HTR-8/SVneo (cell line): ENCODE measurements at places on chromosomes 16 and 17.

DNA sequence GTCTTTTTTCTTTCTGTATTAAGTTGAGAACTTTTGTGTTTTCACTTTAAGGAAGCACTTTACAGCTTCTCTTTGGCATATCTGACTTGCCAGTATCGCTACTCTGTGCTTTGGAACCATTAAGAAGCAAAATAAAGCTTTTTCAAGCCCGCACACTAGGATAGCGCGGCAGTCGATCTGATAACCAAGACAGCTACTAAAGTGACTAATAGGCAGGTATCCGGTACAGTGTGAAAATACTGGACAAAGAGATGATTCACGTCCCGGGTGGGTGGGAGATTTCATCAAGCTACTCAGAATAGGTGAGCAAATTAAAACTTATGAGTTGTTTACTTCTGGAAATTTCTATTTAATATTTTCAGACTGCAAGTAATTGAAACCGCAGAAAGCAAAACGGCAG lies 53.8 kb downstream of the SHISA6 start:
- no peak for DNase-seq

DNA sequence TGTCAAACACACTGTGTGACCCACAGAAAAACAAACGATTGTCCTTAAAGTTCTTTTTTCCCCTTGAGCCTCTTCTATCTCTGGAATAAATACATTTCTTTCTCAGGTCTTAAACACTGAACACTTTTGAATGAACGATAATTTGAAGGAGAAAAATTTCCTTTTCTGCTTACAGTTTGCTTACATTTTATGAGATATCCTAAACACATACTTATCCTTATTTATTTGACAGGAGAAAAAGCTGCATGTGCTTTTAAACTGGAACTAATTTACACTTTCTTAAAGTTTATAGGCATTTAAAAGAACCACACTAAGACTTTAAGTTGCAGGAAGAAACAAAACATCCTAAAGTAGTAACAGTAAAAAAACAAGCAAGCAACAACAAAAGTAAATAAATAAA lies 4.7 kb upstream of the IGF2BP1 start:
- DNase-seq = no peak

DNA sequence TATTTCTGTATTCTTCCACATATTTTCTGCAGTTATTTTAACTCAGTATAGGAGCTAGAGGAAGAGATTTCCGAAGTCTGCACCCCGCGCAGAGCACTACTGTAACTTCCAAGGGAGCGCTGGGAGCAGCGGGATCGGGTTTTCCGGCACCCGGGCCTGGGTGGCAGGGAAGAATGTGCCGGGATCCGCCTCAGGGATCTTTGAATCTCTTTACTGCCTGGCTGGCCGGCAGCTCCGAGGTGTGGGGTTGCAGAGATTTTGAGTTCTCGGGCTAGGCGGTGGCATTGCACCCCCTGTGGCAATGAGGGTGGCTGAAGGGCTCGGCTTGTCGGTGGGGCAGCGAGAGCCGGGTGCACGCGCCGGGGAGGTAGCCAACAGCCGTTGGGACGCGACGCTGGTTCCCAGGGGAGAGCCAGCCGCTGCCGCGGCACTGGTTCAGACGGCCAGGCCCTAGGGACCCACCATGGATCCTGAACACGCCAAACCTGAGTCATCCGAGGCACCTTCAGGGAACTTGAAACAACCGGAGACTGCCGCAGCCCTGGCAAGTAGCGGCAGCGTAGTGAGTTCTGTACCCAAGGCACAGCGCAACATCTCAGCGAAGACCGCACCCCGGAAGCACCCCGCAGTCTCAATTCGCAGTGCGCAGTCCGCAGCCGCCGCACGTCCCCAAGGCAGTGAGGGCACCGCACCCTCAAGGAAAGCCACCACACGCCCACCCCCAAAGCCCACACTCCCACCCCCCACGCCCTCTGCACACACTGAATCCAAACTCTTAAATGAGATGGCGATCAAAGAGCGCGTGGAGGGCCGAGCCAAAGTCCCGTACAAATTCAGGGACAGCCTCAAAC lies at the start of gene CMTM1:
Gene CMTM1 (plus strand): TSS at position 389 of the 851 bp plus-strand sequence. CDS start 75 bp downstream, at position 464.
- DNase-seq = no peak

- peak; percentile 46 for DNase-seq
These were observed 504 bp downstream of the ERBB2 start for GRCh38 chr17:39700148-39700987.

- DNase-seq = no peak
These were observed 696.9 kb downstream of the WWOX start for GRCh38 chr16:78796221-78796866.

DNA sequence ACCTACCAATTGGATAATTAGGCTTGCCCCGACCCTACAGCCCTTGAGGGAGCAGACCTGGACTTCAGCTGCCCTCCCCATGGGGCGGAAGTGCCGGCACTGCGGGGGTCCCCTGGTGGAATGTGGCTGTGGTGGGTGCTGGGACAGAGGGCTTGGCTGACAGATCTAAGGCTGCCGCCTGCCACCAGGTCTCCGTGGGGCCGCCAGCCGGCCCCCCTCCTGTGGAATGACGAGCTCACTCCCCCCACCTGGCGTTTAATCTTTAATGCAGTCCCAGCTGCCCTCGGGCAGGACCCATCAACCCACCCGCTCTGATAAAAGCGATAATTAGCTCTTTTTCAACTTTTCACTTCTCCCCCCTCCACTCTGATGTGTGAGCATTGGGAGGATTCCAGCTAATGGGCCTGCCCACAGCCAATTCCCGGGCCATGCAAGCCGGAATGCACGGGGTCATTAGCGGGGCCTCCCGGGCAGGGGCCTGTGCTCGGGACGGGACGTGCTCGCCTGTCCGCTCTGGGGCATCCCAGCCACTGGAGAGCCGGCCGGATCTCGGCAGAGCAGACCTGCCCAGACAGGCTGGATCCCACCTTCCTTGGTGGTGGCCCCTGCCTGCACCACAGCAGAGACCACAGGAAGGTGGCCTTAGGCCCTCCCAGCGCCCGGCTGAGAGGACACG lies 28.3 kb upstream of the GOSR2 start:
- no peak for DNase-seq

DNA sequence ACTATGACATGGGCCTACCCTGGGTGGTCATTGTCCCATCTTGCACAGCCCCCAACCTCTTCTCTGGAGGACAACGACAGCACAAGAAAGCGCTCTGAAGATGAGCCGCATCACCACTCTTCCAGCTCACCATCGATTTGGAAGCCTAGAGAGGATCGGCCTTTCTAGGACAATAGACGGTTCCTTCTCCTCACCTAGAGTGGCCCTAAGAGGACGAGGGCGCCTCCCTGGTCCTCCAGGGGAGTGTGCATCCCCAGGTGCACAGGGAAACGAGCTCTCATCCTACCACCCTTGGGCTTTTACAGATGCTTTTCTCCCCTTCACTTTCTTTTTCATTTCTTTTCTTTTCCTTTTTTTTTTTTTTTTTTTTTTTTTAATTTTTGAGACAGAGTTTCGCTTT lies 20.3 kb upstream of the SLC52A1 start:
- DNase-seq = no peak

DNA sequence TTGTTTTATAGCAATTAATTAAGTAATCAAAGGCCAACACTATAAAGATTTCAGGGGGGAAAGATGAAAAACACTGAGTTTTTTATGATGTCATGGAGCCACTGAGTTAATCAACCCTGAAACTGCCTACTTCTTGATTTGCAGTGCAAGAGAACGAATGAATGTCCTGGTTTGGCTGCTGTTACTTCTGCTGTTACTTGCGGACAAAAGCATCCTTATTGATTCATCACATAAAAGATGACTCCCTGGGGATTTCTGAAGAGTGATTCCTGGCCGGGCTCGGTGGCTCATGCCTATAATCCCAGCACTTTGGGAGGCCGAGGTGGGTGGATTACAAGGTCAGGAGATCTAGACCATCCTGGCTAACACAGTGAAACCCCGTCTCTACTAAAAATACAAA lies 10.9 kb upstream of the SPNS3 start:
- no peak for DNase-seq

- no peak for DNase-seq
These were observed 78.0 kb upstream of the AMZ2 start for GRCh38 chr17:68169840-68170239.

DNA sequence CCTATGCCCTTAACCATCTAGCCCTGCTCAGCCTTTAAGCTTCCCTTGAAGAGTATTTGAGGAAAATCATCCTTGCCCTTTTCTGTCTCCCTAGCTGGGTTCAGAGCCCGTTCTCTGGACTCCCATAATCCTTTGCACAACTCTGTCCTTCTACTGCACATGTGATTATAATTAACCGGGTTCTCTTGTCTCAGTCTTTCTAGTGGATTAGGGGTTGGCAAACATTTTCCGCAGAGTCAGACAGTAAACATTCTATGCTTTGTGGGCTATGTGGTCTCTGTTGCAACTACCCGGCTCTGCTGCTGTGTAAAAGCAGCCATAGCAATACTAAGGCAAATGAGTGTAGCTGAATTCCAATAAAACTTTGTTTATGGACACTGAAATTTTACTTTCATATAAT lies 80.0 kb downstream of the CDRT15 start:
- no peak for DNase-seq

DNA sequence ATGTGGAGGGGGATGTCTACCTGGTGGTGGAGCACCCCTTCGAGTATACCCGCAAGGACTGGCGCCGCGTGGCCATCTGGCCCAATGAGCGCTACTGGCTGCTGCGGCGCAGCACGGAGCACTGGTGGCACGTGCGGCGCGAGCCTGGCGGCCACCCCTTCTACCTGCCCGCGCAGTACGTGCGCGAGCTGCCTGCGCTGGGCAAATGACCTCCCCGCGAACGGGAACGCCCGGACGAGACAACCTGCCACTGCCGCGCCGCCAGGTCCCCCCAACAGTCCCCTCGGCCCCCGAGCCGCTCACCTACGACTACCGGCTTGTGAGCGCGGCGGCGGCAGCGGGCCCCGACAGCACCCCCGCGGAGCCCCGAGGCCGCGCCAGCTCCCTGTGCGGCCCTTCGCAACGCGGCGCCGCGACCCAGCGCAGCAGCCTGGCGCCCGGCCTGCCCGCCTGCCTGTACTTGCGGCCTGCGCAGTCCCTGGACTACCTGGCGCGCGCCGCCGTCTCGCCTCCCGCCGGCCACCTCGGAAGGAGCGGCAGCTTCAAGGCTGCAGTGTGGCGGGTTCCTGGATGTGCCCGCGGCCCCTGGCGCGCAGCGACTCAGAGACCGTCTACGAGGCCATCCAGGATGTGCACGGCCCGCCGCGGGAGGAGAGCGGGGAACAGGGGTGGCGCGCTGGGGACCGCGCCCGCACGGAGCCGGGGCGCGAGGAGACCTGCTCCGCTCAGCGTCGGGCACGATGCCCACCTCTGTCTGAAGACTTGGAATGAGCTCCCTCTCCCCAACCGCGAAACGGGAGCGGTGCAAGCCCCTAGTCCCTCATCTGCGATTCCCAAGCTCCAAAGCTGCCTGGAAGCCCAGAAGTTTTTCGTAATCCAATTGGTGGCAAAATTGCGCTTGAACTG lies 48.7 kb upstream of the AMZ2 start:
- DNase-seq = no peak

- DNase-seq = peak; percentile 28
These were observed 185.3 kb upstream of the CACNG3 start for GRCh38 chr16:24070851-24071250.

- DNase-seq = peak; percentile 82
These were observed 25.5 kb downstream of the NSMCE1 start for GRCh38 chr16:27242868-27243590.

DNA sequence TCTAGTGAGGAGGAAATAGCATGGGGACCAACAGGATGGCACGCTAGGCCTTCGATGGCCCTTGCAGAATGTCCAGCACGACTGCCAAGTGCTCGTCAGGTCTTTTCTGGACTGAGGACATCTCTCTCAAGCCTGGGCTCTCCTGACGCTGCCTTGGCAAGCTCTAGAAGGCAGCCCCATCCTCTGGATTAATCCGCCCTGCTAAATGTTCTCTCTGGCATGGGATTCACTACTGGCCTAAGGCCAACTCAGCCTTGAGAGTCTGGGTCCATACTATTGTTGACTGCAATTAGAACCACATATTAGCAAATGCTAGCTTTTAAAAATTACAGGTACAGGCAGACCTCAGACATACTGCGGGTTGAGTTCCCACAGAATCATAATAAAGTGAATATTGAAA lies 2.5 kb upstream of the CEP295NL start:
- DNase-seq = no peak

GRCh38 chr17:35074711-35075707 lies 11.5 kb upstream of the RFFL start:
- no peak for DNase-seq
